ENCODE measurements at places on chromosomes 2 and 18.

DNA sequence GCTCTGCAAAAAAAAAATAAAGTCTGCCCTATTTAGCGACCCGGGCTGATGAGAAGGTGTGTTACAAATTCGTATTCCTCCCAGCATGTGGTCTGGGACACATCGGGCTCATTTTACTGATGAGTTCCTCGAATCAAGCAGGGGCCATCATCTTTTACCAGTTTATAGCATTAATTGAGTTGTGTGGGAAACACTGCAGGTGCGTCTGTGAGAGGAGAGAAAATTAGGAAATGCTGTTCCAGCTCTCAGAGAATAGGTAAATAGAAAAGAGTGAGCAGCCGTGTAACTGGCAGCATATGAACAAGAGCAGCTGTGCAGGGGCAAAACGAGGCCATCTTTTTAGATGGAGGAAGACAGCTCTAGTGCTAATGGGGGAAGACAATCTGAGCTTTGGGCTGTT lies 216.7 kb downstream of the SETBP1 start:
- DNase-seq, result no peak

DNA sequence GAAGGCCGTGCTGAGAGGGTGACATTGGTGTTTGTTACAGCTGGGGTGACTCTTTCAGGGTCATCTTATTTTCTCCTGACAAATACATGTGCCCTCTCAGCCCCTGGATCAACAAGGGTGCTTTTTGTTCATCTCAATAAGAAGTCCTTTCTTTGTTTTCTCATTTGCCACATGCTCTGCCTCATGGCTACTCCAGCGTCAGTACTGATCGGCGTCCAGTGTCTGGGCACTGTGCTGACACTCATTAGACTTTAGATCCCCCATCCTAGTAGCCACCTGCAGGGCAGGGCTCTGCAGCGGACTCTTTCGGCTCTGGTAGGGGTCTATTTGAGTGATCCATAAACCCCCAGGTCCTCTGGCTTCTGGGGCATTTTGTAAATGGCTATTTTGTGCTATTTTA lies 38.4 kb downstream of the NPPC start:
- DNase-seq, result no peak

DNA sequence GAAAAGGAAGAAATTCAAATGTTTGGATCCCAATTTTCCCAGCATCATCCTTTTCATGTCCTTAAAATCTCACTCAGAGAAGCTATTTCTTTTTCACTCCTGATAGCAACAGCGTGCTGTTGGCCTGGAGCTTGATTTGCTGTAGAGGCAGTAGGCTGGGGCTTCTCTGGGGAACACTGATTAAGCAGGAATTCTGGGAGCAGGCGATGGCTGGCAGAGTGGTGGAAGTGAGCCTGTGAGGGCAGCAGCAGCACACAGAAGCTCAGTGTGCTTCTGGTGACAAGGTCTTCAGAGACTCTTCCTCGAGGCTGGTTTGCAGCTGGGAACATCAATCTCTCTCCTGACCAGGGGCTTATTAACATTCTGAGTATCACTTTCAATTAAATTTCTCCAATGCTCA lies 284.6 kb downstream of the DPP10 start:
- no peak for DNase-seq

DNA sequence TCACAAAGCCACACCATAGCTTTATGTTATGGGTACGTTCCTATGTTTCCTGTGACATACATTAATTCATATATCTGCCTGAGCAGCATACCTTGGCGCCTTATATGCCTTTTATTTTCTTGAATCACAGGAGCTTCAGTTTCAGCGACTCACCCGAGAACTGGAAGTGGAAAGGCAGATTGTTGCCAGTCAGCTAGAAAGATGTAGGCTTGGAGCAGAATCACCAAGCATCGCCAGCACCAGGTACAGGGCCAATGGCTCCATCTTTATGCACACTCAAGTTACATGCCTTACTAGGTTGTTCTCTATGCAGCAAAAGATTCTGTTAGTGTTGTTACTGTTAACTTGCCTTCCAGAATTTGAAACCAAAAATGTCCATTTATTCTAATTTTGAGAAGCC lies 120.4 kb downstream of the PKP4 start:
- no peak for DNase-seq

DNA sequence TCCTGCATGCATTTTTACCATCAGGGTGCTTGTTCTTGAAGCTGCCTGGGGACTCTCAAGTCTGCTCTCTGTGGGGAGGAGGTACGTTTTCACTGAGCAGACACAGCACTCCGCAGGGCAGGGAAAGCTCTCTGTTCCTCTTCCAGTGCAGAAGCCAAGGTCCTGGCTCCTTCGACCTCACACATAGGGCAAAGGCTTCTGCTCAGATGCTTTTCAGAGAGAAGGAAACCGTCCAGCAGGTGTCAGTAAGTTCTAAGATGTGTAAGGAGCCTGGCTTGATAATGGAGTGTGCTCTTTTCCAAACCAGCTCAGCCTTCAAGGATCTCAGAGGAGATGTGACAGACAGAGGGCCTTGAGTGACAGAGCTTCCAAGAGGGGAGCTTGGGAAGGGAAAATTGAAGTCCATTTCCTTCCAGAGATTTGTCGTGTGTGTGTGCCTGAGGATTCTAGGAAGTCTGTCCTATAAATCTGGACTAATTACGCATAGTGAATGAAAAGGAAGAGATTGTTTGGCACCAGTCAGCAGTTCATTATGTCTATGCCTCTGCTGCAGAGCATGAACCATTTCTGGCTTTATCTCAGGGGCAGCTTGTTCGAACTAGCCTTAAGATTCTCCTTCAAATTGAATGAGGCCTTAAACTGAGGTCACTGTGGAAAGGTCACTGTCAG lies 67.3 kb upstream of the UPP2 start:
- DNase-seq, result no peak
